ENCODE measurements at places on chromosomes 16 and 17.

DNA sequence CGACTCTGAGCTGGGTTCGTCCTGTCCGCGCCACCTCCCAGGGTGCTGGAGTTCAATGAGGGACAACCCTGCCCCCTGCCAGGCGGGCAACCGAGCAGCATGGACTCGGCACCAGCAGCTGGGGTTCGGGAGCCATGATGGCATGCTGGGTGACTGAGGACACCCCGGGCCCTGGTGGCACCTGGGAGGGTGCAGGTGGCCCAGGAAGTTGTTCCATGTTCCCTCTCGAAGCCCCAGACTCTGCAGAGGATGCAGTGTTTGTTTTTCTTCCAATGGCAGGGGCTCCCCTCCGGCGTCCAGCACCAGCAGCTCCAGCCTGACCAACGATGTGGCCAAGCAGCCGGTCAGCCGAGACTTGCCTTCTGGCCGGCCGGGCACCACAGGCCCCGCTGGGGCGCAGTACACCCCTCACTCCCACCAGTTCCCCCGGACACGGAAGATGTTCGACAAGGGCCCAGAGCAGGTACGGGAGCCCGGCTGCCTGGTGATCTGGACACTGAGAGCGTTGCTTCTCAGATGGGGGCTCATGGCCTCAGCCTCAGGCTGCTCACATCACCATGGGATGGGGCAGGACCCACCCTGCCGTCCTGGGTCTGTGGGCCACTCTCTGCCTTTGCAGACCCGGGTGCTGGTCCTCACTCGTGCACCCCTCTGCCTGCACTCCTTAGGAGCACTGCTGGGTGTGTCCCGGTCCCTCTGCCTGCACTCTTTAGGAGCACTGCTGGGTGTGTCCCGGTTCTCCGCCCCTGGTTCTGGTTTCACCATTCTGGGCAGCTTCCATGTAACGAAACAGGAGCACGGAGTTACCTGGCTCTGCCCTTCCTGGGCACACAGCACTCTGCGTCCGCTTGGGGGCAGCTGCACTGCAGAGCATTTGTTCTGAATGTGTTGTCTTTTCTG is 68.2 kb upstream of the CHMP6 start:
- no peak for DNase-seq

DNA sequence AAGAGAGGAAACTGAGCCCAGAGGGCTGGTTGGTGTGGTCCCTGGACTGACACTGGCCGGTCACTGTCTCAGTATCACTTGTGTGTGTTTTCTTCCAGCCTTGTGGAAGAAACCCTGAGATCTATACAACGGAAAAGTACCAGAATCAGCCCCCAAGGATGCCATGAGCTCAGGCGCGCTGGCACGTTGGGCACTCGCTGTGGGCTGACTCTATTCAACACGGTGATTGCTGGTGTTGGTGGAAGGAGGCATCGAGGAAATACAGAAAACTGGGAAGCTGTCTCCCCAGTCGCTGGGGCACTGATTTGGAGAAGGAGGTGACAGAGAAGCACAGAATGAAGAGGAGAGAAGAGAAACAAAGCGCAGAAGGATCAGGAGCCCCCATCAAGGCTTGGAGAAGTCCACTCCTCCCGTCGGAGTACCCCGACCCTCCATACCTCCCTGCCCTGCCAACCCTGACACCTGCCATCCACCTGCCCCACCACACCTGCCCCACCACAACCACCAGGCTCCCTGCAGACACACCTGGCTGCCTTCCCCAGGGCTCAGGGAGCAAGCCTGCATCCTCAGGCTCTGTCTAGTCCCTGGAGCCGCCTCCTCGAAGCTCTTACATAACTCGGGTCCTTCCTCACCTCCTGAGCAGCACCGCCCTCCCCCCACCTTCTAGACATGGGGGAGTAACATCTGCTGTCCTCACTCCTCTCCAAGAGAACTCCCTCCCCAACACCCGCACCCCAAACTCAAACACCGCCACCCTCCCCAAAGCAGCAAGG is 66.5 kb downstream of the RBFOX3 start:
- DNase-seq: no peak

DNA sequence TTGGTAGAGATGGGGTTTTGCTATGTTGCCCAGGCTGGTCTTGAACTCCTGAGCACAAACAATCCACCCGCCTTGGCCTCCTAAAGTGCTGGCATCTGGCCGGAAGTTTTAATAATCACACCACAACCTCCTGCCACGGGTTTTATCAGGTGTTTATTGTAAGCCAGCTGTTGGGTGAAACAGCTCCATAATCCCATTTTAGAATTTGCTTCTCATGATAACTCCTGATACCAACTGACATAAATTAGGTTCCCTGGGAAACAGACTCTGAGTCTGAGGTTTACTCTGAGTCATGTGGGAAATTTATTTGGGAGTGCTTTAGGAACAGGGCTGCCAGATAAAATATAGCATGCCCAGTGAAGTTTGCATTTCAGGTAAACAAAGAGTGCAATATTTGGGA is 122.6 kb upstream of the MED13 start:
- peak; percentile 46 for DNase-seq

GRCh38 chr17:16568541-16569357 is at the start of gene ZNF287:
TSS of gene ZNF287 (minus strand) at chr17:16569204. CDS start at chr17:16567731, 1,473 bp downstream.
- DNase-seq: peak; percentile 92

DNA sequence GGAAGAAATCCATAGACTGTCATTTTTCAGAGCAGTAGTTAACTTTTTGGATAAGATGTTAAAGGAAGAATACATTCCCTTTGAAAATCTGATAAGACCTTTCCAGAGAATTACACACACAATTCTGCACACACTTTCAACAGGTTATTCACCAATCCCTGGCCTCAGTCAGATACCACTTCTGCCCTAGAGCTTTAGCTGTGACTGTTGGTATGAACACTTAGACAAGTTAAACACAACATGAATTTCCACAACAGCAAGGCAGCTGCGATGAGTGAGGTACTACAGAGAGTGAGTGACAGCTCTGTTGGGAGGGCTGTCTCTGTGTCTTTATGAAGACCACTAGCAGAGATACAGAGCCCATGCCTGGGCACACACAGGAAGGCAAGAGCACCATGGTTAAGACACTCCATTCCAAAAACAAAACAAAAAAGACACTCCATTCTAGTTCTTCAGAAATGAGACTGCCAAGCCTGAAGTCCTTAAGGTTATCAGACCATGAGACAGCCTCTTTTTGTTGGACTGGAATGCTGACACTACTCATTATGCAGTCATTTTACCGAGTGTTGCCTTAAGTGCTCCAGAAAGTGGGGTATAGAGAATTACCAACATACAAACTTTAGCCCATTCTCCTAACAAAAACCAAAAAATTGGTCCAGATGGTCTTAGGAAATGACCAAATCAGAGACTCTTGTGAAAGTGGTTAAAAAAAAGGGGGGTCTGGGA is 42.4 kb downstream of the TOM1L2 start:
- no peak for DNase-seq

- peak; percentile 91 for DNase-seq
Measured at GRCh38 chr16:67268136-67268579, 11.2 kb upstream of the PLEKHG4 start.

DNA sequence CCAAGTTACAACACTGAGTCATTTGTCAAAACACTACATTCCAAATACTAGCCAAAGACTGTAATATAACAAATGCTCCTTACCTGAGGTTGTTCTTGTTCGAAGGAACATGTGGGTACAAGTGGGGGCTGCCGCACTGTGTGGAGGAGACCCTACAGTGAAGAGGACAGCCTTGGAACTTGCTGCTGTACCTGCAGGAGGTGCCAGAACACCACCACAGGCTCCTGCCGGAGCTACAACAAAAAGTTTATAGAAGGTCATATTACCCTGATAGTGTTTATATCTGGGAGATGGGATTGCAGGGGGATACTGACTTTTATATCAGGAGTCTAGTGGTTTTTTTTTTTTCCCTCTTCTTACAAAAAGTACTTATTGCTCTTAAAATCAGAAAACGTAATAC is 37.8 kb upstream of the ALDH3A1 start:
- DNase-seq: no peak

- DNase-seq: no peak
Measured at GRCh38 chr16:69402439-69402838, 16.6 kb upstream of the TERF2 start.

GRCh38 chr16:27495191-27495590 is 54.5 kb downstream of the GTF3C1 start:
- peak; percentile 73 for DNase-seq

Data from fibroblast of pulmonary artery (primary cell).